ENCODE measurements at places on chromosomes 2 and 18. TPM values are rescaled to one million over a fixed set of nuclear protein-coding genes. Genes with fewer than 3 reads are reported as not detected.

Gene GRHL1
- total RNA-seq = 6.2 TPM

GRCh38 chr18:34875150-34875549 lies 165.1 kb downstream of the DTNA start:
- H3K27ac ChIP-seq = no peak overlapping the region
- H3K36me3 ChIP-seq = no peaks in the 10 kb centered on the region
- H3K4me3 ChIP-seq = no peak overlapping the region
- no peak for DNase-seq
- no peaks in the 10 kb centered on the region for H3K27me3 ChIP-seq
- peaks cover 17% of the 10 kb centered on the region for H3K4me1 ChIP-seq

- no peak overlapping the region for H3K4me3 ChIP-seq
- H3K36me3 ChIP-seq = no peaks in the 10 kb centered on the region
- no peaks in the 10 kb centered on the region for H3K27me3 ChIP-seq
- DNase-seq = no peak
- H3K27ac ChIP-seq = no peak overlapping the region
These were observed 1305.5 kb upstream of the NXPH2 start for GRCh38 chr2:140085674-140086073.

DNA sequence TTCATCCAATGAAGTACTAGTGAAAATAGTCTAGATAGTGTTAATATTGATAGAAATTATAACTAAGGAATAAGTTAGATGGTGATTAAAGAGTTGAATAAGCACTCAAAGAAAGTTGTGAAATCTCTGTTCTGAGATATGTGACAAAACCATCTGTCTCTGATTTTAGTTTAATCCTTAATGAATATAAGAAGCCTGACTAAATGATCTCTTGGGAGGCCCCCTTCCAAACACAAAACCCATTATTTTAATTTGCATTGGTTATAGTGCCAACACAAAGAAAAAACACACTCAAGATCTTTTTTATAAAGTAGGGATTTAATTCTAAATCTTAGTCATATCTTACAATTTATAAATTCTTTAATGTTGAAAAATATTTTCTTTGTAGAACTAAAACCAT lies 34.0 kb downstream of the SCN2A start:
- H3K36me3 ChIP-seq = no peaks in the 10 kb centered on the region
- no peak for DNase-seq

- no peak overlapping the region for H3K4me3 ChIP-seq
- H3K4me1 ChIP-seq = peaks cover 7% of the 10 kb centered on the region
- H3K36me3 ChIP-seq = no peaks in the 10 kb centered on the region
- no peaks in the 10 kb centered on the region for H3K27me3 ChIP-seq
- DNase-seq = no peak
- no peak overlapping the region for H3K27ac ChIP-seq
These were observed 28.4 kb upstream of the SLC3A1 start for GRCh38 chr2:44246840-44247369.

- H3K27me3 ChIP-seq = no peaks in the 10 kb centered on the region
- peaks cover 97% of the 10 kb centered on the region for H3K4me1 ChIP-seq
- peaks cover 15% of the 10 kb centered on the region for H3K36me3 ChIP-seq
- no peak for DNase-seq
These were observed 19.9 kb downstream of the ATOH8 start for GRCh38 chr2:85773692-85774091.

Data from thyroid gland (tissue), 4 donors.